Stimulated activated CD4-positive, alpha-beta T cell treated with anti-CD3 and anti-CD28 coated beads, Interleukin-1b, Interleukin-23, amount 100 ng/mL, for 48 hours (primary cell): ENCODE measurements at places on chromosomes 12 and 14.

DNA sequence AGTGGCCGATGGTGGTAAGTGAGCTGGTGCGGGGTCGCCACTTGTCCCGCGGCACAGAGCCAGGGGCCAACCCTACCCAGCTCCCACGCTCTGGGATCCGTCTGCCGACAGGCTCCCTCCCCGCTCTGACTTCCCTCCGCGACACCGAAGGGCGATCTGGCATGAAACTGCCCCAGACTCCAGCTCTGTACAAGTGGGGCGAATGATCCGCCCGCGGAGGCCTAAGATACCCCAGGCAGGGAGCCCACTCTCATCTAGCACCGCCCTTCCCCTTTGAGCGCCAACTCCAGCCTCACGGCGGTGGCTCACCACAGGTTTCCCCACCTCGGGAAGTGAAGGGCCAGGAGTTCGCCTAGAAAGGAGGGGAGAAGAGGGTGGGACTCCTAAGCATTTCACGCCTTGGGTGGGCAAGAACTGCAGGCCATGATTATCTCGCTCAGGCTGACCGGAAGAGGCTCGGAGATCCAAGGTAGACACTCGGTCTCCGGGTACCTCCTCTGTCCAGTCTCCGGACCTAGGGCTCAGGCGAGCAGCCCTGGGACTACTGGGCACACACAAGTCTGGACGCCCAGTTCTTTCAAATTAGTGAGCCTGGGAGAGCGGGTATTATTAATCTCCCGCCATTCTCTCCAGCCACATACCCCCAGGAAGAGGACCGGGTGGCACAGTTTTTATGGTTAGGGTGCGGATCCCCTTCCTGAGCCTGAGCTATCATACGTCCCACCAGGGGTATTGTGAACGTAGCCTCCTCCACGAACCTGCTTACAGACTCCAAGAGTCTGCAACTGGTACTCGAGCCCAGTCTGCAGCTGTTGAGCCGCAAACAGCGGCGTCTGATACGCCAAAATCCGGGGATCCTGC is 849 bp downstream of the WNT1 start:
- DNase-seq, result no peak

- DNase-seq, result no peak
Measured at GRCh38 chr14:72701605-72702004, 192.3 kb downstream of the DPF3 start.

DNA sequence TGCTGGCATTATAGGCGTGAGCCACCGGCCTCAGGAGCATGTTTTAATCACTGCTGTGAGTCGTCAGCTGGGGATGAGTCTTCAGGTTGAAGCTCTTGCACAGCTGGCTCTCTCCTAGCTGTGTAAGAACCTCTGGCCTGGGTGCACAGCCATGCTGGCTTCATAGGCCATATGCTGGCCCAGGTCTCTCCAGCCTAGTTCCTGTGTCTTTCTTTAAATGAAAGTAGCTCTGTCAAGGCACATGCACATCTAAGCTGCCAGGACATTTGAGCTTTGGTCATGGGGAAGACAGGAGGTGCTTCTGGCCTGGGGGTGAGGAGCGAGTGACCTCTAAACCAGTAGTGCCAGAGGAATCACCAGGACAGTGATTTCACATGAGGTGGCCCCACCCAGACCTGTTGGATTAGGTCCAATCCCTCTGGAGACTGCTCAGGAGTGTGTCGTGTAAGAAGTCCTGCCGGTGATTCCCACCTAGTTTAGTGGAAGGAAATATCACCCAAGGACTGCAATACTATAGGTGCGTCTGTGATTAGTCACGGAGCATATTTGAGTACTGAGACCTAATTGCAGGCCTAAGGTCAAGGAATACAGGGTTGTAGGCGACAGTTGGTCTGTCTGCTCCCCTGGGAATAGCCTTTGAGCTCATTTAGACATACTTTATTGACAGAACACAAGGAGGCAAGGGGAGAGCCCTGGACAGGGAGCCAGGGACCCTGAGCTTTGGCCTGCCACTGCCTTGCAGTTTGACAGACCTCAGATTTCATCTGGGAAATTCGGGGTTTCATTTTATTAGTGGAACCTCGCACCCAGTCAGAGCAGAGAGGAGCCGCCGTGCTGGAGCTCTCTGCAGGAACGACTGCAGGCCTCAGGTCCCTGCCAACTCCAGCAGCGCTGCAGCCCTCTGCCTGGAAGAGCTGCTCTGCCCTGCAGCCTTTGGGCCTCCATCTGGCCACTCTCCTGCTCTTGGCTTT is 67.0 kb downstream of the ANKRD9 start:
- no peak for DNase-seq

DNA sequence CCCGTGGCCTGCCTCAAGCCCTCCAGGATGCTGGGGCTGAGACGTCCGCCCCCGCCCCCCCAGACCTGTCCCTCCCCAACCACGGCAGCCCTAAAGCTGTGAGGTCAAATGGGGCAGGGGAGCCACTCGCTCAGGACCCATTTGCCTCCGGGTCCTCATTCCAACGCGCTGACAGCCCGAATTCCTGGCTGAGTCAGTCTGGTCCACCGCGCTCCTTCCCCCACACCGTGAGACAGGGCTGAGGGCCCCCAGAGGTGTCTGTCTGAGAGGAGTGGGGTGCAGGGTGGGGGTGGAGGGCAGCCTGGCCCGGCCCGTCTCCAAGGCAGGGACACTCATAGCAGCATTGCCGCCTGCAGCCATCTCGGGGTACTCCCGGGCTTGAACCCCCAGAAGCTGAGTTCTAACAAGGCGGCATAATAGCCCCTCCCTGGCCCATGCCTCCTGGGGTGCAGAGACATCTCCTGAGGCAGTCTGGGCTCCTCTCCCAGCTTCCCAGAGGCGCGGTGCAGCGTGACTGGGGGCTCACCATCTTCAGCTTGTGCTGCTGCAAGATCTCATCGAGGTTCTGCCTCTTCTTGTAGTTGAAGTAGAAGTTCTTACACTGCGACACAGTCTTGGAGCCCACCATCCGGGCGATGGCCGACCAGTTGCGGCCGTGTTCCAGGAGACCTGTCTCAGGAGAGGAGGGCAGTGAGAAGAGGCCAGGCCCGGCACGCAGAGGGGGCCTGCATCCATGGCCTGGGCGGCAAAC is 90.5 kb downstream of the RFLNA start:
- DNase-seq, result no peak

- DNase-seq, result no peak
Measured at GRCh38 chr14:30573966-30574365, 15.0 kb downstream of the G2E3 start.

DNA sequence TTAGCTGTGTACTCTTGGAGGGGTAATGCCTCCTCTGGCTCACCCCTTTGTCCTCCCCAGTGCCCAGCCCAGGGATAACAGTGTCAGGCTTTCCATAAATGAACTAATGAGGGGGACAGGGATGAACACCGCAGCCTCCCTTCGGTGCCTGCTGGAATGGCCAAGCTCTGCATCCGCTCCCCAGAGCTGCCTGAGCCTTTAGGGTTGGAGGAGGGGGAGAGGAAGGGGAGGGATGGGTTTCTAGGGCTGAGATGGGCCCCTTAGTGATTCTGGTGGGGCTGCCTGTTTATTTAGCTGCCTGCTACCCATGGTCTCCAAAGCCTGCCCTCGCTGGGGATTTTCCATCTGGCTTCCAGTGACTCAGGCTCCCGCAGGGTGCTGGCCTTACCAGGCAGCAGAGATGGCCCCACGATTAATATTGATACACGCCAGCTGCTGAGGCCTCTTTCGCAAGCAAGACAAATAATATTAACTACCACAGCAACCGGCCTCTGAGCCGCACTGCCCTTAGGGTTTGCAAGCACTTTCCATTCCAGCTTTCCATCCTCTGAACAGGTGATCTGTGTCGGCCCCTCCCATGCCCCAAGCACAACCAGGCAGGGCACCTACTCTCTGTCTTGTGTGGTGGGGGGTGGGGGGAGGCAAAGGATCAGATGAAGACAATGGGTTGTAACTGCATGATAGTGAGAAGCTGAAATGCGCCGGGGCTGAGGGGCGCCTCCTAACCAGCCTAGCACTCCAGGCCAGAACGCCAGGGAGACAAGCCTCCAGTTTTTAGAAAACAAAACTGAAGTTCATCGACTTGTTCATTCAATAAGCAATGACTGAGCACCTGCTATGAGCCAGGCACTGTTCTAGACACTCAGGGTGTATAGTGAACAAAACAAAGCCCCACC is 56.7 kb downstream of the C14orf132 start:
- no peak for DNase-seq

DNA sequence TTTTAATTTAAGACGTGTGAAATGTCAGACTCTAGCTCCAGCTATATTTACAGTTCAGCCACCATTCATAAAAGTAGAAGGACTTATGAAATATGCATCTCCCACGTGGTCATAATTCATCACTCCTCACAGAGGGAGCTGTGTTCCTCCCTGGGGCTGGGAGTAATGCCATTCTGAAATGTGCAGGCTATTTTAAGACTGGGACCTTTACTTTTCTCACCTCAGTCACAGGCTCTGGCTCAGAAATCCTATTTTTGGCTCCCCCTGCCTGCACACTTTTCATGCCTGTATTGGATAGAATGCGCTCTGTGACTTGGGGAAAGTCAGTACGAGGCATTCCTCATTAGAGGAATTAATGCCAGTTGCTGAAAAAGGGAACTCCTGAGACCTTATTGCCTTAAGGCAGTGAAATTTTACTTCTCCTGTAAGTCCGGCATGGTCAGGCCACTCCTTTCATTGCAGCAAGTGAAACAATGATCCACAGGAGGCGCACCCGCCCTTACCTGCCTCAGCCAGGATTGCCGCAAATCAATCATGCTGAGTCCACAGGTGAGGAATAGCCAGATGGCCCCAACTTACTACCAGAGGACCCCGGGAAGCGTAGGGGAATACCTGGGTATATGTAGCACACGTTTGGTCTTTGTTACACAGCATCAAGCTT is 1133.2 kb upstream of the TMEM132C start:
- DNase-seq, result no peak

- peak; percentile 73 for DNase-seq
Measured at GRCh38 chr14:67487937-67488893, at the start of gene TMEM229B. TSS of gene TMEM229B (minus strand) at chr14:67488721. CDS start at chr14:67473923, 14,798 bp downstream.

DNA sequence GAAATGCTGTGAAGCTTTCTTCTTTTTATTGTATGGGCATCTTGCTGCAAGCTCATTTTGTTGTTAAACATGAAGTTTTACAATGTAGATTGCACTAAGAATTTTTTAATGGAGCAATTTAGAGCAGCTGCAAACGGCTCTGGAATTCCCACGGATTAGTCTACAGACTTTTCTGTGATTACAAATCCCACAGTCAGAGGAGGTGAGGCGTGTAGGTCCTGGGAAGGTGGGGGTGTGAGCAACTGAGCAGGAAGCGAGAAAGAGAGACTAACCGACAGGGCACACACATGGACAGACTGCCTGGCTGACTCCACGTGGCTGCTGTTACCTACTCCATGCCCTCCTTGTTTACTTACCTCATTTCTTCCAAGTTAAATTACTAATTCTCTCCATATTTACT is 348.5 kb downstream of the NPAS3 start:
- DNase-seq, result no peak

GRCh38 chr12:123085066-123085465 is 65.8 kb downstream of the PITPNM2 start:
- no peak for DNase-seq

GRCh38 chr14:44490966-44491365 is 16.1 kb downstream of the FSCB start:
- DNase-seq, result no peak

GRCh38 chr12:102816816-102817434 is 100.1 kb downstream of the PAH start:
- no peak for DNase-seq

DNA sequence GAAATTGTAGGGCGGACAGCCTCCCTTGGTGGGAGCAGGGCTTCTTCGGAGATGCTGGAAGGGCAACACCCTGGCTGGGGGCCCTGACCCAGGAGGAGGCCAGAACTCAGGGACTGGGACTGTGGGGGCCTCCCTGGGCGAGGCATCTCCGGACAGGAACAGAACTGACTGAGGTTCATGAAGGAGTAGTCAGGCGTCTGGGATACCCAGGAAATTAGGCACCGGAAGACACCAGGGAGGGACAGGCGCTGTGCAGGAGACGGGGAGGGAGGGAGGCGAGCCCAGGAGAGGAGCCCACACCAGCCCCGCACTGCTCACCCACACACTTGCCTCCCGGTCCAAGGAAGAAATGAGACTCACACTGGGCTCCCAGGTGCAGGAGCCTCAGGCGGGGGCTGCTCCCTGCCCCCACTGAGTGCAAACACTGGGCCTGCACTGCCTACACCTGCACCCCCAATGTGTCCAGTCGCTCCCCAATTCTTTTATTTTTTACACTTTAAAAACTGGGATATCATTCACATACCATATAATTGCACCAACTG is 262.6 kb upstream of the SFSWAP start:
- DNase-seq, result no peak

- no peak for DNase-seq
Measured at GRCh38 chr12:42696406-42697149, 107.0 kb upstream of the PRICKLE1 start.

DNA sequence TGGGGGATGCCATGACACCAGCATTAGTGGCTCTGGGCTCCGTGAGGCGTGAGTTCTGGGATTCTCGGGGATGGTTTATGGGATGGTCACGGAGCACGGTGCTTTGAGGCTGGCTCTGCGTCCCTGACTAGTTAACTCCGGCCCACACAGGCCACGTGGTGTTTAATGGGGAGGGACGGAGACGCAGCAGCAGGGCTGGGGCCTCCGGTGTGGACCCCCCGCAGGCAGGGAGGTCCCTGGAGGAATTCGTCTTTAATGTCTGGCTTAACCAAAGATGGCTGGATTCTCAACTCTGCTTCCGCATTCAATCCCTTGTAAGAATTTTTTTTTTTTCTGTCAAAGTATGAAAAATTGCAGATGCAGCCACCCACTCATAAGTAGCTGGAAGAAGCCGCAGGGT is 86.4 kb upstream of the RFLNA start:
- DNase-seq, result no peak

DNA sequence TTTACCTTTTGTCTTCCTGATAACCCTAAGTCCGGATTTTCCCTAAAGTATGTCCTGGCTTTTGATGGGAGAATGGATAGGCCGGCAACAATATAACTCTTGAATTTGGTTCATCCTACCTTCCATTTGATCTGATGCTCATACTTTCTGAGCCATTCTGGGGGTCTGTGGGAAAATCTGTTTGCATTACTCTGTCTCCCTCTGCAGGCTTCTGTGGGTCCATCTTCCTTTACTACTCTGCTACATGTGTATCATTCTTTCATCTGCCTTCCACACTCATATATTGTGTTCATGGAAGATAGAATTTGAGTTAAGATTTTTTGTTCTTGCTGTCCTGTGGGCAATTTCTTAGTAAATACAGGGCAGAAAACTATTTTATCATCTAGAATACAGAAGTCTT is 101.5 kb downstream of the NAV3 start:
- DNase-seq, result no peak

- no peak for DNase-seq
Measured at GRCh38 chr12:79083181-79083580, 218.6 kb downstream of the SYT1 start.

DNA sequence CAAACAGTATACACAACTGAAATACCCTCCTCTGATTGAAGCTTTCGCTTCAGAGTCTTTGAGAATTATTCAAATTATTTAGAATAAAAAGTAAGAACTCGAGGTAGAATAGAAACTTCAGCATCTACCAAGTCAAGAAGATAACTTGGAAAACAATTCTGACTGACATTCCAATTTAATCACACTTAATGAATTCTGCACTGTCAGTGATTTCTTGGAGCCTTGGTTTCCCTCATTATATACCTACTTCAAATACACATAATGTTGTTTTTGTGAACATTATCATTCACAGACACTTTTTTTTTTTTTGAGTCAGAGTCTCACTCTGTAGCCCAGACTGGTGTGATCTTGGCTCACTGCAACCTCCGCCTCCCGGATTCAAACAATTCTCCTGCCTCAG is 27.9 kb downstream of the PPP2R5E start:
- no peak for DNase-seq
